ENCODE measurements at places on chromosomes 6 and 20. TPM values are rescaled to one million over a fixed set of nuclear protein-coding genes. Genes with fewer than 3 reads are reported as not detected.

The LBP gene
- total RNA-seq, result 48.4 TPM

DNA sequence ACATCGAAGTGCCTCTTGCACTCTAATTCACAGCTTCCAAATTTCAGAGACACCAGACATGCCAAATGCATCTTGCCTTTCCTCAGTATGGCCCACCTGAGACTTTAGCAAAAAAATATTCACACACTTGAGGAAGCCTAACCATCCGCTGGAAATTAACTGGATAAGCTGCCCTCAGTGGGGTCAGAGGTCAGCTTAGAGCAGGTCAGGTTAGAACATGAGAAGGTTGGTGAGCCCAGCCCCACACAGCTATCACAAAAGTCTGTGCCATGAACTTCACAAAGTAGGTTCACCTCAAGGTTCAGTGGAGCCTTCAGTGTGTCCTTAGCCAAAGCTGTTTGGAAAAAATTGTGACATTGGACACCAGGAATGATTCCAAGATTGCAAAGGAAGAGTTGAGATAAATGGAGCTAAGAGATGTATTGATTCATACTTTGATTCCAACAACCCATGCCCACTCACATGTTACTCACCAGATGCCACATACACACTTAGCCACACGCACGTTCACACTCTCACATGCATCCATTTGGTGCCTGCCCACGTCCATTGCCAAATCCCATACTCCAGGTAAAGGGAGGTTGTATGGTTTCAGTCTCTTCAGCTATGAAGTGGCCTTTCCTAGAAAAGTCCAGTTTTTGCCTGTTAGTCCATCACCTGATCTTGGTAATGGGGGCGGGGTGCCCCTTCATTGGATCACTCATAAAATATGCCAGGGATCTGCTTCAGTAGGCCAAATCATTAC, 11.1 kb downstream of the BAK1 start:
- DNase-seq, result no peak

DNA sequence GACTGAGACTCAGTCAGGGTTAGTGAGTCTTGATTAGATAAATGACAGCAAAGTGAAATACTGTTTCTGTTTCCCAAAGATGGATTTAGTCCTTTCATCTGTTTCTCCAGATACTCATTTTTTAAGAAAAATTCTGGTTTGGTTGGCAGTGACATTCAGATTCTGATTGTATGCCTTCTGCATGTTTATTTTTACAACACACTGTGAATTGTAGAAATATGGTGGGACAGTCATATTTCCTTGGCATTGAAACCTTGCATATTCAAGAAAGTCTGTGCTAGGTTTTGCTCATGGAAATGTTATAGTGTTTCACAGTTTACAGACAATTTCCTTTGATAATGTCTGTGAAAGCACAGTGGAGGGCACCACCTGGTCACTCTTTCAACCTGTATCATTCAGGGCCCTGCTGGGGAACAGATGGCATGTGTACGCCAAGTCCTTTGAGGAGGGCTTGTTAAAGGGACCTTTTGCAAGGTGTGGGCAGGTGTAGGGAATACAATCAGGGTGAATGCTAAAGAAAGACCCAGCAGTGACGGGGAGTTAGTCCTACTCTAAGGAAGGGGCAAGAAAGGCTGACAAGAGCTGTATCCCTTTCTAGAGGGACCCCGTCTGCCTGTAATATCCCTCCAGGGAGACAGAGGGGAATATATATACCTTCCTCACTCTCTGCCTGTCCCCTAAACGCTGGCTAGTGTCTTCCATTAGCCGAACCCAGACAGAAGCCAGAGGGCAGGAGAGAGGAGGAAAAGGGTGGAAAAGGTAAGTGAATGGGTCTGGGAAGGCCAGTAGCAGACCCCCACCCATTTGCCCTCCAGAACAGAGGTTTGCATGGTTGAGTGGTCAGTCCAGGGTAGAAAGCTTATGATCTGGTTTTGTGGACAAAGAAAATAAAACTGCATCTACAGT, 10.2 kb downstream of the PLCB4 start:
- no peak for DNase-seq

GRCh38 chr6:7171119-7171518, 63.4 kb downstream of the RREB1 start:
- DNase-seq, result peak; percentile 43

DNA sequence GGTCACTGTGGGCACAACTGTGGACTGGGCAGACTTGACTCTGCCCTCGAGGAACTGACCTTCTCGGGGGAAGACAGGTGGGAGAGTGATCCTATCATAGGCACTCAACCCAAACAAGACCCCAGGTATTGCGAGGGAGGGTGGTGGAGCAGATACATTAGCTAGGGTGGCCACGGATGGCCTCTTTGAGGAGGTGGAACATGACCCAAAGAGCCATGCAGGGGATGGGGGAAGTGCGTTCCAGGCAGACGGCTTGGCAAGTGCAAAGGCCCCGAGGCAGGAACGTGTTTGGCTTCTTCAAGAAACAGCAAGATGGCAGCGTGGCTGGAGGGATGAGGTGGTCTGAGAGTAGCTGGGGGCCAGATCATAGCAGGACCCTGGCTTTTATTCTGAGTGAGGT, 167.6 kb downstream of the NFATC2 start:
- DNase-seq, result no peak

DNA sequence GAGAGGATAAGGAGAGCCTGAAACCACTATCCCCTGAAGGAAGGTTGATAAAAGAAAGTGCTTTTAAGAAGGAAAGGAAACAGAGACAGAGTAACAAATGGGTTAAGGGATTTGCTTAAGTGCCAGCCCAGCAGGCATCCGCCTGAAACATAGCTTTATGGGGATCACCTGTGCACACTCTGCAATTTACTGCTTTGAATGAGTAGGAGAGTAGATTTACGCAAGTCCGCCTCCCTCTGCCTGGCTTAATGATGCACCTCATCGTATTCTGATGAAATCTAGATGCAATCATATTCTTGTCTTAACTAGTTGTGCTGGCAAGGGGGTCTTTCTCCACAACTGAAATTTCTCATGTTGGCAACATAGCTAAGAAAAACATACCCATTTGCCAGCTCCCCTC, 101.1 kb upstream of the ID4 start:
- DNase-seq, result no peak

DNA sequence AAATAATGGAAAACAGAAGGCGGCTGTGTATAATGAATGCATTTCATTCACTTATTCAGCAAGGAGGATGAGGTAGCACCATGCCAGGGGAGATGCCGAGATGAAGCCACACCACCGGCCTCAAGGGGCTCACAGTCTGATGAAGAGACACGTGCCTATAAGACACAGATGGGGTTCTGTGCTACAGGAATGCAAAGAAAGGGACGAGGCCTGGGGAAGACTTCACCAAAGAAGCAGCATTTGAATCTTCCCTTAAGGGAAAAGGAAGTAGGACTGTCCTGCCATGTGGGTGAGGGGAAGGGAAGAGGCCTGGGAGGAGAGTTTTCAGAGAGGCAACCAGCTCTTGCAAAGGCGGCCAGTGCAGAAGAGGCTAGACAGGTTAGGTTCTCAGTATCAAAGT, 98.9 kb downstream of the PSMG4 start:
- no peak for DNase-seq

The CAP2 gene
- 6.5 TPM for total RNA-seq

The HELZ2 gene
- total RNA-seq, result 17.0 TPM

GRCh38 chr6:129920103-129920798, 59.1 kb upstream of the TMEM244 start:
- peak; percentile 80 for DNase-seq

The AKAP12 gene
- 34.8 TPM for total RNA-seq

The FAM209B gene
- total RNA-seq, result not detected

The GGTLC1 gene
- not detected for total RNA-seq

GRCh38 chr6:159440349-159440748, 252.7 kb downstream of the SOD2 start:
- no peak for DNase-seq

The SIRPB1 gene
- total RNA-seq, result 0.12 TPM

The MEP1A gene
- 94.2 TPM for total RNA-seq

GRCh38 chr6:135522965-135523692, 25.6 kb upstream of the AHI1 start:
- peak; percentile 47 for DNase-seq

- DNase-seq, result no peak
Measured at GRCh38 chr6:158143700-158144099, 24.4 kb downstream of the SERAC1 start.

DNA sequence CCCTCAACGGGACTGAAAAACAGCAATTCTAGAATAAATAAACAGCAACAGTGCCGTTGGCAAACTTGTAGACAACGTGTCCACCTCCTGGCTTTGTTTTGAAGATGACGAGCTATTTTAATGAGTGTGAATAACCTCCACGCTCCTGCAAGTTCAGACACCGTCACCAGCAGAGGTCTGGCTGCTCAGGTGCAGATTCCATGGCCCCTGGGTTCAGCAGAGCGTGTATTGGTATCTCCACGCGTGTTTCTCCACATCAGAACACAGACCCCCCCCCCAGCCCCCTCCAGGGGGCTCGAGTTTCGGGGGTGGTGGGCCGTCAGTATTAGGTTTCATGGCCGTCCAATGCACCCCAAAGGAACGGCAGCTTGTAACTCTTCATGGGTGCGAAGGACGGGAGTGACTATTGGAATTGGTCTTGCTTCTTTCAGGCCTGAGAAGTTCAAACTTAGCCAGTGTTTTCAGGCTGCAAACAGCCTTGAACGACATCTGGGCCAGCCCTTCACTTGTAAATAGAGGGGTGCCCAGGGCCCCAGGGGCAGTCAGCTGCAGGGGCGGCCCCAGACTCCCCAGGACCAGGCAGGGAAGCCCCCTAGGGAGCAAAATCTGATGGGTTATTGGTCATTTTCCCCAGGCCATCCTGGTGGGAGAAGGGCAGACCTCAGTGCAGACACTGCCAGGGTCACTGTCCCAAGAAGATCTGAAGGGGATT, 308.6 kb downstream of the TAF4 start:
- DNase-seq, result no peak

DNA sequence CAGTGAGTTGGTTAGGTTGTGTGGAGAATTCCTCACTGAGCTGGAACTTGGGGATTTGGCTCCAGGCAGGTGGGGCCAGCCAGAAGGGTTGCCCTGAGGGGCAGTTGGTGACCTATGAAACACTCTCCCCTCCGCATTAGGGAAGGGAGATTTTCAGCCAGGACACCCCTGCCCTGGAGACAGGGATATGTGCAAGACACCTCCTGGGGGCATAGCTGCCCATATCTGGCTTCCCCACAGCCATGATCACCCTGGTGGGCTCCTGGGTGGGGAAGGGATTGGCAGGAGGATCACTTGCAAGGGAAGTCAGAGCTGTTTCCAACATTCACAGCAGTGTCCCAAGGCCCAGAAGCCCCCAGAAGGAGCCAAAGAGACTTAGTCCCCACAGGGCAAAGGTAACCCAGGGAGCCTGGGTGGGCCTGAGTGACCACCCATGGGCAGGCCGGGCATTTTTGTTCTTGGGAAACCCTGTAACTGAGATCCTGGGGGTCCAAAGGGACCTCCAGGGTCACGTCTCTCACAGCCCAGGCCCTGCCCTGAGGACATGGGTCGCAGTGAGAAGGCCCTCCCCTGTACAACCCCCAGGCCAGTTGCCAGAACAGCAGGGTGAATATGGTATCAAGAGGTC, 145.8 kb downstream of the MRPL14 start:
- no peak for DNase-seq

- DNase-seq, result no peak
Measured at GRCh38 chr20:32297439-32297838, 20.0 kb downstream of the KIF3B start.

GRCh38 chr20:61819921-61820825, 245.5 kb downstream of the TAF4 start:
- no peak for DNase-seq

- no peak for DNase-seq
Measured at GRCh38 chr6:101150226-101150625, 243.3 kb upstream of the GRIK2 start.

DNA sequence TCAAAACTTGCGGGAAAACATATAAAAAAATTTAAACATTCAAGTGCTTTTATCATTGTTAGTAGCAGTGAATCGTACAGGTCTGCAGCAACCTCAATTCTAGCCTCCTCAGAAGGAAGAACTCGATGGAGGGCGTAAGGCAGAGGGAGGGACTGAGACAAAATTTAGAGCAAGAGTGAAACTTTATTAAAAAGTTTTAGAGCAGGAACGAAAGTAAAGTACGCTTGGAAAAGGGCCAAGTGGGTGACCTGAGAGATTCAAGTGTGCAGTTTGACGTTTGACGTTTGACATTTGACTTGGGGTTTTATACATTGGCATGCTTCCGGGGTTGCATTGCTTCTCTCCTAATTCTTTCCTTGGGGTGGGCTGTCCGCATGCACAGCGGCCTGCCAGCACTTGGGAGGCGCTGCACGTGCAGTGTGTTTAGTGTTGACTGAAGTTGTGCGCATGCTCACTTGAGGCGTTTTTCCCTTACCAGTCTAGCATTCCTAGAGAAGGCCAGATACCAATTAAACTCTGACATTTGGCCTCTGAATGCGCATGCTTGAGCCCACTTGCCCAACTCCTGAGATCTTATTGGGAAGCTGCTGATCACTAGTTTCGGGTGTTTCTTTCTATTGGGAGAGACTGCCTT, 82.6 kb downstream of the TBX18 start:
- DNase-seq, result no peak

DNA sequence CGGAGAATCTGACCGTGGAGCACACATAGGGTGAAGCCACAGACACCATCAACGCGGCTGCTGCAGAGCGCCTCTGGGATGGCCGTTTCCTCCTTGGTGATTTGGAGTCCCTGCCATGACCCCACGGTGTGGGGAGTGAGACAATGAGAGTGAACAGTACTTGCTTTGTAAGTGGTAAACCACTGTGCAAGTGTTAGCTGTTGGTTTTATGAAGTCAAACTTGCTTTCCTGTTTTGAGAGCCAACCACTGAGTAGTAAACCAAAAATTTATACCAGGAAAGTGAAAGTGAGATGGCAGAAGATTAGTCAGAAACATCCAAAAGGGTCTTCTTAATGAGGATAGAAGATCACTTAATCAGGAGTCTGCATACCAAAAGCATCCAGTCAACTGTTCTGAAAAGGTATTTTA, 160.7 kb downstream of the FOXC1 start:
- DNase-seq, result no peak

DNA sequence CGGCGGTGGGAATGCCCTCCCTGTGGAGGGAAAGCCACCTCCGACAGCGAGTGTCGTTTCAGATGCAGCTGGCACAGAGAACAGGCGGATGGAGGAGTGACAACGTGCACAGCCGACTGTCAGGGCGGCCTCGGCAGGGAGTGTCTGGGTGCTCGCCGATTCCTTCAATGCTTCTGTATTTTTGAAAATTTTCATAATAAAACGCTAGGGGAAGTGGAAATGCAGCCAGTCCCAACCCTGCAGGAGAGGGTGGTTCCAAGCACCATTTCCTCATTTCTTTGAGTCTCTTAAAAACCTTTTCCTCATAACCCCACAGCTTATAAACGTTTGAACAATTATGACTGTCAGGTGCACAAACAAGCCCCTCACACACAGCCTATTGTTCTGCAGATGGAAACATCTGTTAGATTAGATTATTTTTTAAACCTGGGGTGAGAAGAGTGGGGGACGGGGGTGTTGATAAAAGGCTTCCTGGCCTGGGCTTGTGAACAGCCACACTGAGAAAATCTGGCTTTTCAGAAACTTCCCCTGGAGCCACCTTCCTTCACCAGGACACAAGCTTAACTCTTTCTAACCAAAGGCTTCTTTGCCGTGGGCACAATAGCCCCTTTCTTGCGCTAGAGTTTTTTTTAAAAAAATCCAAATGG, 228.9 kb downstream of the ANKRD60 start:
- DNase-seq, result no peak

The FERMT1 gene
- 13.9 TPM for total RNA-seq

GRCh38 chr6:167350275-167350696, 25.4 kb downstream of the TTLL2 start:
- DNase-seq, result no peak

GRCh38 chr20:21225215-21225947, 77.8 kb upstream of the XRN2 start:
- DNase-seq, result no peak

Data from hepatocyte (in vitro differentiated cells).